ENCODE measurements at places on chromosomes 7 and 10. TPM values are rescaled to one million over a fixed set of nuclear protein-coding genes. Genes with fewer than 3 reads are reported as not detected.
A peak's percentile ranks its signal among the peaks of the same experiment; 100 is the strongest.

WDR86 gene
- 34.4 TPM for total RNA-seq

HMX2 gene
- not detected for total RNA-seq

SPDYE9 gene
- total RNA-seq, result 0.10 TPM

A1CF gene
- total RNA-seq, result not detected

LYZL2 gene
- not detected for total RNA-seq

BTBD16 gene
- total RNA-seq, result 0.99 TPM

TMEM130 gene
- total RNA-seq, result 14.1 TPM

LRRC72 gene
- not detected for total RNA-seq

LIPK gene
- total RNA-seq, result not detected

GRCh38 chr7:6615723-6616555 lies 529 bp downstream of the ZNF853 start:
- peak overlapping the region; percentile 65 for H3K4me3 ChIP-seq
- H3K27me3 ChIP-seq, result no peaks in the 10 kb centered on the region
- peaks cover 42% of the 10 kb centered on the region for H3K36me3 ChIP-seq

DNA sequence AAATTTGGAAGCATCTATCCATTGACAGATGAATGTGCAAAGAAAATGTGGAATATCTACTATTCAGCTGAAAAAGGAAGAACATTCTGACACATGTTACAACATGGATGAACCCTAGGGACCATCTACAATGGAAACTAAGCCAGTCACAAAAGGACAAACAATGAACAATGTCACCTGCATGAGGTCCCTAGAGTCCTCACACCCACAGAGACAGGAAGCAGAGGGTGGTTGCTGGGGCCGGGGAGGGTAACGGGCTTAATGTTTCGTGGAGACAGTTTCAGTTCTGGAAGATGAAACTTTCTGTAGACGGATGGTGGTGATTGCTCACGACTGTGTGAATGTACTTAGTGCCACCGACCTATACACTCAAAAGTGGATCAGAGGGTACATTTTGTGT lies 282.9 kb downstream of the ADARB2 start:
- H3K27ac ChIP-seq, result no peak overlapping the region
- peaks cover 11% of the 10 kb centered on the region for H3K4me1 ChIP-seq
- DNase-seq, result no peak
- no peaks in the 10 kb centered on the region for H3K36me3 ChIP-seq

DNA sequence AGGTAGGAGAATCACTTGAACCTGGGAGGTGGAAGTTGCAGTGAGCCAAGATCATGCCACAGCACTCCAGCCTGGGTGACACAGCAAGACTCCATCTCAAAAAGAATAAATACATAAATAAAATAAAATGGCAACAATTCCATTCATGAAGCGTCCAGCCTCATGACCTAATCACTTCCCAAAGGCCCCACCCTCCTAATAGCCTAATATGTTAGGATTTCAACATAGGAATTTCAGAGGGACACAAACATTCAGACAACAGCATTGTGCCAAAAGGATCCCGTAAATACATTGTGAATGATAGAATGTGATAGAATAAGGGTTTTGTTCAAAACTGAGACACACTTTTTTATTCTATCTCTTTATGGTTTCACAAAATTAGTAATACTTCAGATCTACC lies 90.3 kb downstream of the FAM107B start:
- H3K4me1 ChIP-seq, result no peaks in the 10 kb centered on the region
- H3K27ac ChIP-seq, result no peak overlapping the region
- DNase-seq, result no peak
- H3K4me3 ChIP-seq, result no peak overlapping the region

GRCh38 chr10:734481-734880 lies 45.0 kb upstream of the DIP2C start:
- no peaks in the 10 kb centered on the region for H3K36me3 ChIP-seq
- H3K4me3 ChIP-seq, result no peak overlapping the region
- H3K27ac ChIP-seq, result no peak overlapping the region
- H3K4me1 ChIP-seq, result no peaks in the 10 kb centered on the region

DNA sequence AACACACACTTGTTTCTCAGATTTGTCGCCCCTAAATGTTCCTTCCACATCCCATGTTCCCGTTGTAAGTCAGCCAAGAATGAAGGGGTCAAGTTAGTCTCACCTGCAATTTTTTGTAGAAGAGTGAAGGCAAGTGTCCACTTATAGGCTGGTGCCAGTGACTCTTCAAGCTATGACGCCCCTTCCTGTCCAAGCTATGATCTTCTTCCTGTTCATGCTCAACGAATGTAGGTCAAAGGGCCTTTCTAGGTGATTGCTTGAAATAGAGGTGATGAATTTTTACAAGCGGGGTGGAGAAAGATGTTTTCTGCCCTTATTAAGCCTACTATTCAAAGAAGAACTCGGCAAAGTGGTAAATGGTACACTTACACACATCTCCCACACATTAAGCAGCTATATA lies 41.0 kb downstream of the CDK1 start:
- no peaks in the 10 kb centered on the region for H3K36me3 ChIP-seq
- H3K27me3 ChIP-seq, result no peaks in the 10 kb centered on the region
- H3K4me1 ChIP-seq, result no peaks in the 10 kb centered on the region

DNA sequence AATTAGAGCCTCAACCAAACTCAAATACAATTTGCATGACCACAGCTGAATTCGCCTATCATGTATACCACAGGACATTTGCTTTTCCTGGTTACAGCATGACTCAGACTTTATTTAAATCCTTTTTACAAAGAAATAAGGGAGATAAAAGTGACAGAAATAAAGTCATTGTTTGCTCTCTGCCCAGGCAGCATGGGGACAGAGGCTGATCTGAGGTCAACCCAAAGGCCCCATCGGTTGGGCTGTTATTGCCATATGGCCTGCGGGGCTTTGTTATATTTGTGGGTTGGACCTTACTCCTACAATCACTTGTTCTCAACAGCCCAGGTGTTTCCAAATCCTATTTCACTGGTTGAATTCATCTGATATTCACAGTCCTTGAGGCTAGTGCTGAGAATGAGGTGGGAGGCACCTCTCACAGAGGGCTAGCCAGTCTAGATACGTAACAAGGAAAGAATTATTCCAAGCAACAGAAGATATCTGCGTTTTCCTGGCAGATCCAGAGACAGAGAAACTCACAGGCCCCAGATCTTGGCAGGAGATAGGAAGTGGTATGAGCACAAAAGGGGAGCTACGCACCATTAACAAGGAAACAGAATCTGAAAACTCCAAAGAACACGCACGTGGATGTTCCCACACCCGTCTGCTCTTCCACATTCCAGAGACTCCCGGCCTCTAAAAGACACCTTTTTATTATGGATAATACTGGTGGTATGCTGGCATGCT lies 117.3 kb downstream of the HIPK2 start:
- no peaks in the 10 kb centered on the region for H3K36me3 ChIP-seq
- H3K4me1 ChIP-seq, result peaks cover 56% of the 10 kb centered on the region
- peak overlapping the region; percentile 83 for H3K27ac ChIP-seq
- DNase-seq, result no peak
- H3K27me3 ChIP-seq, result no peaks in the 10 kb centered on the region

- no peak overlapping the region for H3K27ac ChIP-seq
- DNase-seq, result no peak
- H3K27me3 ChIP-seq, result peaks cover 3% of the 10 kb centered on the region
These were observed 55.2 kb downstream of the FHIP2A start for GRCh38 chr10:114876602-114877300.

All from spinal cord (tissue), 10 donors.